Right lobe of liver (tissue), 6 donors: ENCODE measurements at places on chromosomes 12 and 14.

DNA sequence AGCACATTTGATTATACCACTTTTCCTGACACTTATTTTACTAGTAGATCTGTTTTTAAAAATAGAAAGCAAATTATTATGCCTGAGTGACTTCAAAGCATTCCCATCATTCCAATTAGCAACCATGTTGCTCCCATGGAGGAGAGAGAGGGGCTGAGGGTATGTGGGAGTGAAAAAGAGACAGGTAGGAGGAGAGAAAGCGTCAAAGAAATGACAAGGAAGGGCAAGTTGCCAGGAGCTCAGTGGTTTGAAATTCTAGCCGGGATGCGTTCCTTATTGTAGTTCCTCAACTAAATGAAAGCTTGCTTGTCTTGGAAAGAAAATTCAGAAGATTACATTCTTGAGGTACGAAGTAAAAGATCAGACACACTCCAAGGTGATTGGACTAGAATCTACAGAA is 92.4 kb upstream of the PKP2 start:
- no peak for DNase-seq

- no peak for DNase-seq
Measured at GRCh38 chr12:101806265-101806664, 24.5 kb downstream of the GNPTAB start.

DNA sequence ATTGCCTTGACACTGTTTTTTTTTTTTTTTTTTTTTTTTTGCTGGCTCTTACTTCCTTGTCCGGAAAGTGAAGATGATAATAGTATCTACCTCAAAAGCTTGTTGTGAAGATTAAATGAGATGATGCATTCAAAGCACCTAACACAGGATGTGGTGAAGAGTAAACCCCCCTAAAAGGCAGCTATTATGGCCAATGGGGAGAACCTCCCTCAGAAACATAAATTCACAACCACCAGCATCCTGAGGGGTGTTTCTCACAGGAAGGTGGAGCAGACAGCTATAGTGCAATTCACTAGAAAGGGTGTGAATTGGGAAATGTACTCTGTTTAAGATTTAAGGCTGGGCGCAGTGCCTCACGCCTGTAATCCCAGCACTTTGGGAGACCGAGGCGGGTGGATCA is 85.4 kb upstream of the CRY1 start:
- DNase-seq = no peak

GRCh38 chr12:53067074-53067992 is 11.9 kb downstream of the SPRYD3 start:
- DNase-seq = no peak

- DNase-seq = no peak
Measured at GRCh38 chr14:40072175-40072574, 639.9 kb upstream of the FBXO33 start.

- DNase-seq = no peak
Measured at GRCh38 chr14:35368583-35369392, 35.8 kb downstream of the NFKBIA start.

GRCh38 chr12:88241862-88242570 is 99.9 kb downstream of the TMTC3 start:
- DNase-seq = no peak

DNA sequence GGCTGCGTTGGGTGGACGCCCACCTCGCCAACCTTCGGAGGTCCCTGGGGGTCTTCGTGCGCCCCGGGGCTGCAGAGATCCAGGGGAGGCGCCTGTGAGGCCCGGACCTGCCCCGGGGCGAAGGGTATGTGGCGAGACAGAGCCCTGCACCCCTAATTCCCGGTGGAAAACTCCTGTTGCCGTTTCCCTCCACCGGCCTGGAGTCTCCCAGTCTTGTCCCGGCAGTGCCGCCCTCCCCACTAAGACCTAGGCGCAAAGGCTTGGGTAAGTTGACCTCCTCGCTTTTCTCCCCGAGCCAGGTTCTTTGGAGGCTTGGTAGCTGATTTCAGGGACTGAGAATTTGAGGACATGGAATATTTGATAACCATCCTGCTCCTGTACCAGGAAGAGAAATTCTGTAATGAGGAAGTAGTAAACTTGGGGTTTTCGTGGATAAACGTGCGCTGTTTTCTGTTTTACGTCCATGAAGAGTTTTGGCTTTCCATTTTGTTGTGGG is 530 bp downstream of the APAF1 start:
- DNase-seq = no peak

GRCh38 chr12:2163177-2163941 is 110.6 kb downstream of the CACNA1C start:
- DNase-seq = peak; percentile 64

GRCh38 chr12:46266382-46266791 is 2.5 kb downstream of the SLC38A1 start:
- DNase-seq = no peak

GRCh38 chr14:89359477-89360222 is 57.4 kb downstream of the FOXN3 start:
- DNase-seq = no peak

DNA sequence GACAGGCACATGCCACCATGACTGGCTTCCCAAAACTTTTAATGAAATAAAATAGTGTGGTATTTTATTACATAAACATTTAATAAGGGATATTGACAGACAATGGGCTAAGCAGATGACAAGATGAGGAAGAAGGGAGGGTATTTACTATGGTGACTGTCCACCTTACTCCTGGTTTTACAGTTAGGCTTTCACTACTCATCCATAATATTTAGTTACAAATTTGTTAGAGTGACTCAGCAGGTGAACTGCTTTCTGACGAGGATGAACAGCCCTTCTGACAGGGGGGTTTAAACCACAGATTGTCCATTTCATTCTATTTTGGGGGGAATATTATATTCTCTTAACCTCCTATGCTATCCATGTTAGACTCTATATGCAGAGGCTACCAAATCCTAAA is 3.6 kb upstream of the PALS1 start:
- DNase-seq = no peak

DNA sequence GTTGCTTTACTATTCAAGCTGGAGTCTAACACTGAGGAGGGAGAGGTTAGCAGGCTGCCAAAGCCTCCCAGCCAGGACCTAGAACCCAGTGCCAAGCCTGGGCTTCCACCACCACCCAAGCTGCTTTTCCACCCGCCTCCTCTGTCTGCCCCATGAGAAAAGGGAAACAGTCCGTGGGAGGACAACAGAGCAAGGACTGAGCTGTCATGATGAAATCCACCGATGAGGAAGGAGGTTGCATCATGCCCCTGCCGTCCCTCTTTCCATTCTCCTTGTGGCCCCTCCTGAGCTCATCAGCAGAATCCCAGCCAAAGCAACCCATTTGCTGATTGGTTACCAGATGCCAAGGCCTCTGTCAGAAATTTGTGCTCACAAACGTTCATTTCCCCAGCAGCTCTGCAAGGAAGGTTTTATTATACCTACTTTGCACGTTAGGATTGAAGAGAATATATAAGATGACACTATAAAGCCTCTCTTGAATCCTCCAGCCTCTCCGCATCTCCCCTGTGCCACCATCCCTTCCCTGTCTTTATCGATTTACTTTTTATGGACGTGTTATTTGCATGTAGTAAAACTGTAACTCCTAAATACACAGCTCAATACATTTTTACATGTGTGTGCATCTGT is 6.3 kb upstream of the SERPINA1 start:
- DNase-seq = peak; percentile 76

GRCh38 chr14:102819747-102820330 is 42.6 kb downstream of the TRAF3 start:
- no peak for DNase-seq

- DNase-seq = no peak
Measured at GRCh38 chr14:60933920-60934655, 46.8 kb downstream of the TRMT5 start.

GRCh38 chr14:76876076-76876475 is 49.9 kb downstream of the LRRC74A start:
- DNase-seq = no peak

DNA sequence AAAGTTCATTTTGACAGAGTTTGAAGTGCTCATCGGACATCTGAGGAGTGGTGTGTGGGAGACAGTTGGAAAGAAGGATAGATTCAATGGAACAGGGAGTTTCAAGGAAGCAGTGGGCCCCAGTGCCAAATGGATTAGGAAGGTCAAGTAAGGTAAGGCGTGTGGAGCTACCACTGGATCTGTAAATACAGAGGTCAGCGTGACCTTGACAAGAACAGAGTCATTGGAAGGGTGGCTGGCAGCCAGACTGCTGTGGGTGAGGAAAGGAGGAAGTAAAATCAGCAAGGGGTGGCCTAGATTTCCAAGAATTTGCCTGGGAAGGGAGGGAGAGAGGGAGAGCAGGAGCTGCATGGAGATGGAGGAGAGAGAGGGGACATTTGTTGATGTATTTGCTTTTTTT is 68.2 kb upstream of the IGF1 start:
- no peak for DNase-seq

DNA sequence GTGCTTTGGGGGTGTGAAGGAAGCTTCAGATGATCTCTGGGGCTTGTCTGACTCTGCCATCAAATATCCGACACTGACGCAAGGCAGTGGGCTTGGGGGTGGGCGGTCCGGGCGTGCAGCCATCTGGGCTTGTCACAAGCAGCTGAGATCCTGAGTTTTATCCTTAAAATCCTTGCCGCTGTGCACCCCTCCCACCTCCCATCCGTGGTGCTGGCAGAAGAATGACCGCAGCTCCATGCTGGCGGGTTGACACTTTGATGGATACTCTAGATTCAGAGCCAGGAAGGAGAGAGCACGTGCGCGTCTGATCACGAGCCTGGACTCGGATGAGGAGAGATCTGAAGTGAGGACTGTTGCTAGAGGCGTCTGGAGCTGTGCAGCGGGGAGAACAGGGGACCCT is 3.0 kb downstream of the ZFYVE21 start:
- no peak for DNase-seq

GRCh38 chr14:100823413-100824080 is 2.4 kb upstream of the MEG3 start:
- DNase-seq = no peak
